ENCODE measurements at places on chromosomes 7 and 10. TPM values are rescaled to one million over a fixed set of nuclear protein-coding genes. Genes with fewer than 3 reads are reported as not detected.
A peak's percentile ranks its signal among the peaks of the same experiment; 100 is the strongest.

Gene ACTR3C
- 22.8 TPM for total RNA-seq

Gene MYL10
- total RNA-seq = not detected

Gene ABCB4
- total RNA-seq = not detected

GRCh38 chr10:29896053-29896452 is 163.3 kb downstream of the JCAD start:
- H3K27me3 ChIP-seq = no peaks in the 10 kb centered on the region
- H3K4me1 ChIP-seq = no peaks in the 10 kb centered on the region
- H3K36me3 ChIP-seq = no peaks in the 10 kb centered on the region
- no peak overlapping the region for H3K27ac ChIP-seq

DNA sequence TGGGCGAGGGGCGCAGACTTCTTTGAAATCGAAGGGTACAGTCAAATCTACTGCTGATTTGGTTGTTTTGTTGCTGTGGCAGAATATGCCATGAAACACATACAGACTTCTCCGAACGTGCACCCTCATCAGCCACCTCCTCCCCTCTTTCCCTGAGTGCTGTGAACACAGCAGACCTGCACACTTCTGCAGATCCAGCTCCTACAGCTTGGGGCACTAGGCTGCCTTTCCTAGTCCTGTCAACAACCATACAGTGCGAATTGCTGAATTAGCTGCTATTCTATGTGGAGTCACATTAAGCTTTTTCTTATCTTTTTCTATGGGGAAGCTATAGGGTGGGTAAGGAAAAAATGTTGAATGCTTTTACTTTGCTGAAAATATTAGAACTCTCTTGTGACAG is 57.5 kb downstream of the COL17A1 start:
- peaks cover 23% of the 10 kb centered on the region for H3K36me3 ChIP-seq
- peaks cover 15% of the 10 kb centered on the region for H3K4me1 ChIP-seq
- no peak overlapping the region for H3K27ac ChIP-seq

- H3K4me3 ChIP-seq = no peak overlapping the region
- no peaks in the 10 kb centered on the region for H3K27me3 ChIP-seq
- DNase-seq = no peak
- no peak overlapping the region for H3K27ac ChIP-seq
Measured at GRCh38 chr7:136078630-136079029, 101.5 kb upstream of the MTPN start.

Gene BLNK
- total RNA-seq = 9.5 TPM

- no peaks in the 10 kb centered on the region for H3K4me1 ChIP-seq
- H3K27me3 ChIP-seq = no peaks in the 10 kb centered on the region
Measured at GRCh38 chr7:145582742-145583303, 533.8 kb upstream of the CNTNAP2 start.

Gene C10orf67
- 0.45 TPM for total RNA-seq

DNA sequence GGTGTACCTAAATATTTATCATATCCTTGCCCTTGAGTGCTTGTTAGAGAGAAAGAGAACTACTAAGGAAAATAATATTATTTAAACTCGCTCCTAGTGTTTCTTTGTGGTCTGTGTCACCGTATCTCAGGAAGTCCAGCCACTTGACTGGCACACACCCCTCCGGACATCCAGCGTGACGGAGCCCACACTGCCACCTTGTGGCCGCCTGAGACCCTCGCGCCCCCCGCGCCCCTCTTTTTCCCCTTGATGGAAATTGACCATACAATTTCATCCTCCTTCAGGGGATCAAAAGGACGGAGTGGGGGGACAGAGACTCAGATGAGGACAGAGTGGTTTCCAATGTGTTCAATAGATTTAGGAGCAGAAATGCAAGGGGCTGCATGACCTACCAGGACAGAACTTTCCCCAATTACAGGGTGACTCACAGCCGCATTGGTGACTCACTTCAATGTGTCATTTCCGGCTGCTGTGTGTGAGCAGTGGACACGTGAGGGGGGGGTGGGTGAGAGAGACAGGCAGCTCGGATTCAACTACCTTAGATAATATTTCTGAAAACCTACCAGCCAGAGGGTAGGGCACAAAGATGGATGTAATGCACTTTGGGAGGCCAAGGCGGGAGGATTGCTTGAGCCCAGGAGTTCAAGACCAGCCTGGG is 11.4 kb downstream of the SERPINE1 start:
- H3K4me3 ChIP-seq = peak overlapping the region; percentile 66
- peak overlapping the region; percentile 96 for H3K27ac ChIP-seq
- peaks cover 30% of the 10 kb centered on the region for H3K4me1 ChIP-seq
- no peaks in the 10 kb centered on the region for H3K27me3 ChIP-seq
- DNase-seq = peak; percentile 82

Gene BBIP1
- total RNA-seq = 14.8 TPM

Gene SUPV3L1
- total RNA-seq = 39.1 TPM

Gene MEST
- total RNA-seq = 76.1 TPM

Gene CPN1
- total RNA-seq = not detected

Gene LIPF
- not detected for total RNA-seq

DNA sequence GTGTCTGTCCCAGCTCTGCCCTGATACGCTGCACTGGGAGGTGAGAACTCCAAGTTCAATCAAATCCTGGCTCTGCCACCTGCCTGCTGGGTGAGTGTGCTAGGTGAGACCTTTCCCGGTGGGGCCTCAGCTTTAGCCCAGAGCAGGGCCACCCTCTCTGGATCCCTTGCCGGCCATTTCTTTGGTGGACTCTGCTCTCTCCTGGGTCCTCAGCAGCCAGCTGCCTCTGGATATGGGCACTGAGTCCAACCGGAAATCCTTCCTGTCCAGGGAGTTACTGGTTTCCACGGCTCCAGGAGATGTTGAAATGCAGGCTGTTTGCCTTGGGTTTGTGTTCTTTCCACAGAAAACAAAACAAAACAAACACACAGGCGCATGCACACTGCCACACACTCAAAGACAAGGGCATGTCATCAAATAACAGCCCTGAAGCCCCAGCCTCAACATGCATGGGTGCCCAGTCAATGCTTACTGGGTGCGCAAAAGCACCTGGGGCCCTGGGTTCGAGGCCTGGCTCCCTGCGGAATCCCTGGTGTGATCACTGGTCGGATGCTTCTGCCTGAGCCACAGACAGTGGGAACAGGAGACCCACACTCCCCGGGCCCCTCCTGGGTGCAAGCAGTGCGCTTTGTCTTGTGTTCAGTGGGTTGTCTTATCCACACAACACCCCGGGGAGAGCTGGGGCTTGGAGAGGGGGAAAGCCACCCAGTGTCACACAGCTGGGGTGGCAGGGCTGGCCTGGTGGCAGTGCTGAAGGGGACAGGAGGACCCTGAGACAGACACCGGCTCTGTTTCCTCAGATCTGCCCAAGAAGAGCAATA is 33.1 kb downstream of the PPIF start:
- H3K27me3 ChIP-seq = peaks cover 8% of the 10 kb centered on the region
- DNase-seq = no peak
- H3K4me1 ChIP-seq = no peaks in the 10 kb centered on the region
- H3K27ac ChIP-seq = no peak overlapping the region

DNA sequence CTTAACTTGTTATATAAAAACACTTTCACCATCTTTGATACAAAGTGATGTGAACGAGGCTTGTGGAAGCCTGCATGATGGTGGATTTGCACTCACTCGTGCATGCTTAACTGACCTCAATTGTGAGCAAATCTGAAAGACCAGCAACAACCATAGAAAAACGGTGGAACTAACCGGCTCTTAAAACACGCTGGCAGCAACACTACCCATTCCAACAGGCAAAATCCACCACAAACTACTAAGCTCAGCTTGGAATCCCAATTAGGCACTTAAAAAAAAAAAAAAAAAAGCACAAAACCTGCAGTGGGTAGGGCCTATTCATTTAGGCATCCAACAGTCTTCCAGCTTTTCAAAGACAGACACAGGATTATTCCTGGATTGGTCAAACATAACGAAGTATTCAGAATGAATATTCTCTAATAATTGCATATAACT is 1.8 kb downstream of the GDI2 start:
- H3K27ac ChIP-seq = peak overlapping the region; percentile 97
- H3K27me3 ChIP-seq = no peaks in the 10 kb centered on the region
- H3K4me3 ChIP-seq = peak overlapping the region; percentile 86

- peaks cover 22% of the 10 kb centered on the region for H3K4me1 ChIP-seq
- no peaks in the 10 kb centered on the region for H3K27me3 ChIP-seq
- no peak overlapping the region for H3K27ac ChIP-seq
Measured at GRCh38 chr10:52999258-52999657, 226.7 kb upstream of the MBL2 start.

GRCh38 chr7:20085086-20085485 is 132.1 kb downstream of the MACC1 start:
- H3K36me3 ChIP-seq = no peaks in the 10 kb centered on the region
- peaks cover 18% of the 10 kb centered on the region for H3K4me1 ChIP-seq
- H3K27me3 ChIP-seq = no peaks in the 10 kb centered on the region
- no peak for DNase-seq
- H3K4me3 ChIP-seq = no peak overlapping the region
- H3K27ac ChIP-seq = no peak overlapping the region

Gene FAM25C
- not detected for total RNA-seq

Gene HTR5A
- total RNA-seq = not detected

- H3K27ac ChIP-seq = no peak overlapping the region
- peaks cover 88% of the 10 kb centered on the region for H3K36me3 ChIP-seq
- no peak for DNase-seq
- no peak overlapping the region for H3K4me3 ChIP-seq
Measured at GRCh38 chr7:6164491-6164890, 107.9 kb downstream of the CYTH3 start.

Gene GPR22
- total RNA-seq = not detected

DNA sequence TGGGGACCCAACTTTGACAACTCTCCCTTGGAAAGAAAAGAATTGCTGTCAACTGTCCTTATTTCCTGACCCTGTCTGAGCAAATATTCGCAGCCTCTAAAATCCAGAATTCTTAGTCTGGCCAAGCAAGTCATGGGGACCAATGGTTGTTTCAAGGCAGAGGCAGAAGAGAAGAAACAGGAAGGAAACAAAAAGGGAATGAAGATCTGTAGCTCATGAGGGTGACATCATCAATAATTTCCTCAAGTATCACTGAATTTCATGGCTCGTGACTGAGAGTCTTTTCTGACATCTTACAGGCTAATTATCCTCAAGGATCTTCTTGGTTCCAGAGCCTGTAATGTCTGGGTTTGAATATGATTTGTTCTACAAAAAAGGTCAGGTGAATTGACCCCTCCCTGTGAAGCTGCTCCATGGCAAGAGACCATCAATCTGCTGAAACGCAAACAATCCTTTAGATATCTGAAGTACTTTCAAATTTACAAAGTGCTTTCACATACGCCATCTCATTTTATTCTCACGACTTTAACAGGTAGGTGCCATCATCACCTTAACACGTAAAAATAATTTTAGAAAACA is 5.8 kb downstream of the CDK6 start:
- peak overlapping the region; percentile 90 for H3K27ac ChIP-seq
- peaks cover 68% of the 10 kb centered on the region for H3K36me3 ChIP-seq
- no peak for DNase-seq
- H3K4me1 ChIP-seq = peaks cover 21% of the 10 kb centered on the region
- no peaks in the 10 kb centered on the region for H3K27me3 ChIP-seq

Gene TECTB
- total RNA-seq = not detected

- no peaks in the 10 kb centered on the region for H3K36me3 ChIP-seq
- H3K27me3 ChIP-seq = no peaks in the 10 kb centered on the region
- no peaks in the 10 kb centered on the region for H3K4me1 ChIP-seq
- DNase-seq = no peak
Measured at GRCh38 chr10:128885573-128886555, 581.2 kb upstream of the MGMT start.

Gene PNLIPRP1
- not detected for total RNA-seq

DNA sequence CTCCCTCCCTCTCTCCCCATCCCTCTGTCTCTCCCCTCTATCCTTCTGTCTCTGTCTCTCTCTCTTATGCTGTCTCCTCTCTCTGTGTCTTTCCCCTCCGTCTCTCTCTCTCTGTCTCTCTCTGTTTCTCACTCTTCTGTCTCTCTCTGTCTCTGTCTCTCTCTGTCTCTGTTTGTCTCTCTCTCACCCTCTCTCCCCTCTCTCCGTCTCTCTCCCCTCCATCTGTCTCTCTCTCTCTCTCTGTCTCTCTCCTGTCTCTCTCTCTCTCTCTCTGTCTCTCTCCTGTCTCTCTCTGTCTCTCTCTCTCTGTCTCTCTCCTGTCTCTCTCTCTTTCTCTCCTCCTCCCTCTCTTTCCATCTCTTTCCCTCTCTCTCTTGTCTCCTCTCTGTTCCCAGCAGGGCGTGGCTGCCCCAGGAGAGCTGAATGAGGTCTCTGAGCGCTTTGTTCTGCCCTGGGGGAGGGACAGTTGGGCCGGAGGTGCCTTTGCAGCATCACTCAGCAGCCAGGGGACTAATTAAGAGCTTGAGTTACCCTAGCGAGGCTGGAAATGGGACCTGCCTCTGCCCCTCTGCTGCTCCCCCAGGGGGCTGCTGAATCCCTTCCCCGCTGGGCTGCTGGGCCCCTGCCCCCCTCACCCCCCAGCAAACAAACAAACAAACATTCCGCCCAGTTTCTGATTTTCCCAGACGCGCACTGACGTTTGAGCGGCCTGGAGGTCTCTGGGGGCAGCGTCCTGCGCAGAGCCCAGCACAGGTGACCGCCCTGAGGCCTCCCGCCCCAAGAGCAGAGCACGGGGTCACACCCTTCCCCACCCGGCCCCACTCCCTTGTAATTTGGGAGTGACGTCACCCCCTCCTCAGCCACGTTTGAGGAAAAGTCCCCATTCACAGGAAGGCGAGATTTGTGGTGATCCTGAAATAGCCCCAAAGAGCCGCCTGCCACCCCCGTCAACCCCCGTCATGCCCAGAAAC is 68.1 kb downstream of the PDGFA start:
- H3K27me3 ChIP-seq = peaks cover 70% of the 10 kb centered on the region
- H3K4me1 ChIP-seq = no peaks in the 10 kb centered on the region
- H3K27ac ChIP-seq = no peak overlapping the region
- no peak for DNase-seq
- H3K36me3 ChIP-seq = peaks cover 5% of the 10 kb centered on the region

GRCh38 chr7:36280840-36281812 is 108.5 kb upstream of the ANLN start:
- peak; percentile 86 for DNase-seq
- H3K4me3 ChIP-seq = peak overlapping the region; percentile 72
- peaks cover 85% of the 10 kb centered on the region for H3K4me1 ChIP-seq
- H3K27me3 ChIP-seq = no peaks in the 10 kb centered on the region
- H3K36me3 ChIP-seq = peaks cover 55% of the 10 kb centered on the region
